ENCODE measurements at places on chromosomes 2 and 18. TPM values are rescaled to one million over a fixed set of nuclear protein-coding genes. Genes with fewer than 3 reads are reported as not detected.

The ARMC9 gene
- total RNA-seq = 1.4 TPM

The PKDCC gene
- not detected for total RNA-seq

The PIEZO2 gene
- not detected for total RNA-seq

The STARD6 gene
- total RNA-seq = not detected

The DRC1 gene
- not detected for total RNA-seq

The CFAP221 gene
- total RNA-seq = not detected

The IFIH1 gene
- 94.0 TPM for total RNA-seq
